IgD-negative memory B cell (primary cell): ENCODE measurements at places on chromosomes 11 and 22. TPM values are rescaled to one million over a fixed set of nuclear protein-coding genes. Genes with fewer than 3 reads are reported as not detected.

Gene OR51B5
- polyA plus RNA-seq, result not detected

Gene TBX10
- polyA plus RNA-seq, result not detected

Gene KDM4E
- not detected for polyA plus RNA-seq

Gene CATSPER1
- polyA plus RNA-seq, result not detected

Gene SLC25A17
- 19.1 TPM for polyA plus RNA-seq

Gene JAML
- 5.9 TPM for polyA plus RNA-seq

Gene CNGA4
- not detected for polyA plus RNA-seq

Gene DDX25
- 0.08 TPM for polyA plus RNA-seq

Gene PRODH
- polyA plus RNA-seq, result not detected

Gene RFPL2
- polyA plus RNA-seq, result not detected

Gene PPP2R5B
- 11.4 TPM for polyA plus RNA-seq

Gene GPR83
- 0.20 TPM for polyA plus RNA-seq

Gene TRIM51G
- not detected for polyA plus RNA-seq

Gene RASL10A
- polyA plus RNA-seq, result not detected

Gene NCAM1
- not detected for polyA plus RNA-seq

Gene CASTOR1
- 15.7 TPM for polyA plus RNA-seq

Gene C11orf91
- polyA plus RNA-seq, result not detected

Gene VSIG2
- polyA plus RNA-seq, result not detected

Gene MS4A6E
- polyA plus RNA-seq, result not detected

Gene SGSM1
- polyA plus RNA-seq, result 0.44 TPM

Gene DERL3
- 49.4 TPM for polyA plus RNA-seq

Gene ST14
- polyA plus RNA-seq, result 94.1 TPM

Gene CXCR5
- polyA plus RNA-seq, result 93.4 TPM

Gene SORL1
- 25.8 TPM for polyA plus RNA-seq

Gene FAM118B
- polyA plus RNA-seq, result 11.1 TPM

Gene GDPD4
- not detected for polyA plus RNA-seq

Gene ELF5
- not detected for polyA plus RNA-seq

Gene ACTN3
- not detected for polyA plus RNA-seq

Gene CDKN1C
- polyA plus RNA-seq, result not detected

Gene LARGE1
- 1.4 TPM for polyA plus RNA-seq

Gene C11orf16
- not detected for polyA plus RNA-seq

Gene XKR3
- not detected for polyA plus RNA-seq

Gene CEP126
- polyA plus RNA-seq, result 0.50 TPM

Gene ENTHD1
- 0.23 TPM for polyA plus RNA-seq

Gene OR10D3
- not detected for polyA plus RNA-seq
